ENCODE measurements at places on chromosomes 16 and 17.
A peak's percentile ranks its signal among the peaks of the same experiment; 100 is the strongest.

- DNase-seq = no peak
Observed at GRCh38 chr16:48612611-48613010, 2.6 kb upstream of the N4BP1 start.

DNA sequence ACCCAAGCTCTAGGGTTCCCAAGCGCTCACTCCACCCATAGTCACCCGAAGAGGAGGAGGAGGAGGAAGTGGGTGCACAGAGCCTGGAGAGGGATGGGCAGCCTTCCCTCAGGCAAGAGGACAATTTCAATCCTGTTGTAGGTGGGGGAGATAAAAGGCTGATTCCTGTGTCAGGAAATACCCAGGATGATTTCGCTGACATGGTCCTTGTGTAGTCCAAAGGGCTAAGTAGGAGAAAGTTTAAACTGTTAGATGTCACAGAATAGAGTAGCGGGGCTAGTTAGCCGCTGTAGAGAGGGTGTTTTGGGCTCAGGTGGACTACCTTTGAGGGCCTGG, 1.3 kb upstream of the EXOC7 start:
- DNase-seq = no peak

GRCh38 chr17:28552176-28552999, at the start of gene UNC119:
UNC119 (minus strand) TSS chr17:28552624; CDS start chr17:28552557, 67 bp downstream.
- peak; percentile 56 for DNase-seq

DNA sequence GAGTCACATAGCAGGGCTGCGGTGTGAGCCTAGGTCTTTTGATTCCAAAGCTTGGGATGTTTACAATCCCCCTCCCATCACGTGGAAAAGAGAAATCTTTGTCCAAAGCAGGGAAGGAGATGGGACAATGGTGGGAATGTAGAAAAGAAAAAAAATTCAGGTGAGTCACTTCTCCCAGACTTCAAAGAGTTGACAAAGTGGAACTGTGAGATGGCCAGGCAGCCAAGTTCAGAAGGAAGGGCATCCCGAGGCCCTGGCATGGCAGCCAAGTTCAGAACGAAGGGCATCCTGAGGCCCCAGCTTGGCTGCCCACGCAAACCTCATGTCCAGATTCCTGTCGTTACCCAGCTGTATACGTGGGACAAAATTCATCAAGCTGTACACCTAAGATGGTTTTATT, 47.5 kb downstream of the FOXL1 start:
- no peak for DNase-seq

GRCh38 chr17:43547189-43547550, 1.0 kb upstream of the ETV4 start:
- no peak for DNase-seq

DNA sequence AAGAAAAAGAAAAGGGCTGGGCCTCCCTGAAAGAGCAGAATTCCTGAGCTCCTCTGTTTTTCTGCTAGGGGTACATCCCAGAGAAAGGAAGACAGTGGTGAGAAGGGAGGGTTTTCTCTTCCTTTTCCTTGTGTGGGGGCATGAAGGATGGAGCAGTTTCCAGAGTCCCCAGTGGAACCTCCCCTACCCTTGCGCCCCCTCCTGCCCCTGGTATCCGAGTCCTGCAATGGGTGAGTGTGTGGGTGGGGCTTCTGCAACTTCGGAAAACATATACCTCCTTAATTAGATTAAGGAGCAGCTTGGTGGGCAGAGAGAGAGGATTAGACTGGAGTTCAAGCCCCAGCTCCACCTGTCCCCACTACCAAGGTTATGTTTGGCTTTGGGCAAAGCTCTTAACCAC, 5.4 kb upstream of the GIP start:
- DNase-seq = no peak

DNA sequence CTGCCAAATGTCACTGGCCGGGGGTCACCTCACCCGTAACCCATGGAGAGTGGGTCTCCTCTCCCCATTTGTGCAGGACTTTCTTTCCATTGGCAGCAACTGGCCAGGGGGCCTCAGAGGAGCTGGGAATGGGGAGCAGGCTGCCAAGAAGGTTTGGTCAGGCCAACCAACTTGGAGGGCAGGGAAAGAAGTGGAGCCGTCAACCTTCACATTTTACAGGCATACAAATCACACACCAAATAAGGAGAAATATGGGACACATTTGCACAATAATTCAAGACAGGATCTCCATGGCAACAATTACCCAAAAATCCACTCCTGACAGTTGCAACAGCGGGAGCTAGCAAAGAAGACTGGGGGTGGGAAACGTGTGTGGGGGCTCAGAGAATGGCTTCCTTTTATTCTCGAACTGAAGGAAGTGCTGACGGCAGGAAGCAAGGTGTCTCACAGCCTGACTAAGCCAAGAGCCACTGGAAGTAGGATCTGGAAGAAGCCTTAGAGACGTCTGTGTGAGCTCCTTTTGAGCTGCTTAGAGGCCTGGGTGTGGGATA, 20.9 kb downstream of the RPRML start:
- DNase-seq = no peak

- DNase-seq = no peak
Observed at GRCh38 chr16:67207249-67208091, 8.5 kb downstream of the ELMO3 start.

DNA sequence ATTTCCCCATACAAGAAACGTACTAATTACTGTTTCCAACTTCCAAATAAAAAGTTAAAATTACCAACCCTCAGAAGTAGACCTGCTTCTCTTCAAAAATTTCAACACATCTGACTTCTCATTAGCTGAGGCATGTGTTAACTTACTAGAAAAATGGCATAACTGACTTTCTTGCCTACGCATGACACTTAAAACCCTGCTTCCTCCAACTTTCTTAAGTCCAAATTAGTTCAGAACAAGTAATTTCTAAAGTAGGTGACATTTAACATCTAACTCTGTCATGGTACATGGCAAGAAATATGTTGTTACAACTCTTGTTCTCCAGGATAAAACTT, 6.7 kb downstream of the USP7 start:
- no peak for DNase-seq

GRCh38 chr17:56718515-56718914, 115.2 kb downstream of the C17orf67 start:
- no peak for DNase-seq

DNA sequence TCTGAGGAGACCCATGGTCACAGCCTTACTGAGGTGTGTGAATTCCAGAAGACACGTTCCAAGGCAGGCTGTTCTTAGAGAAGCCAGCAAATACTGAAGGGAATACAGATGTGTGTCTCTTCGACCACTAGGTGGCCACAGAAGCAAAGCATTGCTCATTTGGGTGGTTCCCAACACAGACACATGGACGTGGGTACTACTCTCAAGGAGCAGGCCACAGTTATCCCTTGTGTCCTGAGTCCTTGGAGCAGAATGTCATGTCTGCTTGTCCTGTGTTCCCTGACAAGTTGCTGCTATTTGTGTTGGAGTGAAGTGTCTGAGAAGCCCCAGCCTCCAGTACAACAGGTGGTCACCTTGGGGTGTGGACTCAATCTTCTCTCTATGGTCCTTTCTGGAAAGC, 30.3 kb downstream of the HMOX2 start:
- peak; percentile 24 for DNase-seq

DNA sequence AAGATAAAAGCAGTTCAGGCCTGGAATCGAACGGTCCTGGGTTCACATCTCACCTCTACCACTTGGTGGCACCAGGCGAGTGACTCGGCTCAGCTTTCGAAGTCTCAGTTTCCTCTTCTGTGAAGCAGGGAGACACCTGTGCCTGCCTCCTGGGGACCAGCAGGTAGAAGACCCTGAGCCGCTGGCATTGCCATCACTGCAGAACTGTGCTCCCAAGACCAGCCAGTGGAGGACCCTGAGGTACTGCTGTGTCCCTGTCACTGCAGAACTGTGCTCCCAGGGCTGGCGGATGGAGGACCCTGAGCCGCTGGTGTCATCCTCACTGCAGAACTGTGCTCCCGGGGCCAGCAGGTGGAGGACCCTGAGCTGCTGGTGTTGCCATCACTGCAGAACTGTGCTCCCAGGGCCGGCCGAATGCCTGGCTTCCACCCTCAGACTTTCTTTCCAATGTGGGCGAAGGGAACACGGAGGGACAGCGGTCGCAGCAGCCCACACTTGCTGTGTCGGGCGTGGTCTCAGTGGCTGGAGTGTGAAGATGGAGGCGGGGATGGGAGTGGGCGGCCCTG, 8.7 kb upstream of the SLC7A5 start:
- no peak for DNase-seq

GRCh38 chr16:60031740-60032139, 1297.6 kb upstream of the GOT2 start:
- no peak for DNase-seq

- no peak for DNase-seq
Observed at GRCh38 chr16:81841722-81842121, 62.6 kb downstream of the PLCG2 start.

DNA sequence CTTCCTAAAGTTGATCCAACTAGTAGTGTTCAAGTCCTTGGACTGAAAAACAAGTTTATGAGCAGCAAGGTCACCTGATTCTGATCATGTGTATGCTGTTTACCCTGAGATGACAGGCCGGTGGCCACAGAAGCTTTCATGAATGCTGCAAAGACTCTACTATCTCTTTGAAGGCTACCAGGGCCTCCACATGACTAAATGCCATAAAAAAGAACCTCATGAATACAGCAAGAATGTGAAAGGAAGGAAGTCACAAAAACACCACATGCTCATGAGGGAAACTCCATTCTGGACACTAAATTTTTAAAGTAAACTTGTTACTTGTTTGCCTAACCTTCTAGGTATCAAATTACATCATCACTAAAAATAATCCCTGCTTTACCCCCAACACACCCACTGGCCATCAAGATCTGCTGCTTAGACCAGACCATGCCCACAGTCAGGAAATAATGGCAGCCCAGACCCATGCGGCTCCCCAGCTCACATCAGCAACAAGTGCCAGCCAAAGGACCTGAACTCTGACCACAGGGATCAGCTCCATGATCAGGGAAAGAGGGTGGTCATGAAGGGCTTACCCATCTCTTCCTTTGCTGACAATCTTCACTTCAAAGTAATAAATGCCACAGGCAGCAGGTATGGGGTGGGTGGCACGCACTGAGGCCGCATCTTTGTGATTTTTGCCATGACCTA, 1.4 kb downstream of the RANBP10 start:
- DNase-seq = no peak

DNA sequence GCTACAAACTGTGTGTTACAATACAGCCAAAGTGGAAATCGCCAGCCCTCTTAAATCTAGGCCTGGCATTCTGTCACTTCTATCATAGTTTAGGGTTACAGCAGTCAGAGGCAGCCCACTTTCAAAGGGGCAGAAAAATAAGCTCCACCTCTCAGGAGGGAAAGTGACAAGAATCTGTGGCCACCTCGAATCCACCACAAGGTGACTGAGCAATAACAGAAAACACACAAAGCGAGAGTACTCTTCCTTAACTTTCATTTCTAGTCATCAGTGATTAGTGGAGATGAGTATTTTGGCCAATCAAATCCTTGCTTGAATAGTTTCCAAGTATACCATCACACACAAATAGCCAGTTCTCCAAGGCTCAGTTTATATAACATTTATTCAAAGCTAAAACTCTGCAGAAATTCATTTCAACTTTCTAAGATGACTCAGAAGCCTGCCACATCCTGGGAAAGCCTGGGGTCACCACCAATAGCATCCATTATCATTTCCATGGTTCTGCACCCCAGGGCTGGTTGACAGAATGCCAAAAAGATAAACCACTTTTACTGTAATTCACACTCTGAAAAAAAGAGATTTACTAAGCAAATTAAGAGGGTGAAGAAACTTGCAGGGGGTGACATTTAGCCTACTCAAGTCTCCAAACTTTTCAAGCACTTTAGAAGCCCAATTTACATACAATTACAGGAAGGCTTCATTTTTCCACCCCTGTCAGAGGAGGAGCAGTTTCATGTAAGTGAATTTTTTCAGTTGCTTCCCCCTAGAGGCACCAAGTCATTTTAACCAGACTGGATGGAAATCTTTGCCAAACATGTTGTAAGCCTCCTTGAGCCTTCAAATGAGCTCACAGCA, 66.8 kb downstream of the SALL1 start:
- no peak for DNase-seq

DNA sequence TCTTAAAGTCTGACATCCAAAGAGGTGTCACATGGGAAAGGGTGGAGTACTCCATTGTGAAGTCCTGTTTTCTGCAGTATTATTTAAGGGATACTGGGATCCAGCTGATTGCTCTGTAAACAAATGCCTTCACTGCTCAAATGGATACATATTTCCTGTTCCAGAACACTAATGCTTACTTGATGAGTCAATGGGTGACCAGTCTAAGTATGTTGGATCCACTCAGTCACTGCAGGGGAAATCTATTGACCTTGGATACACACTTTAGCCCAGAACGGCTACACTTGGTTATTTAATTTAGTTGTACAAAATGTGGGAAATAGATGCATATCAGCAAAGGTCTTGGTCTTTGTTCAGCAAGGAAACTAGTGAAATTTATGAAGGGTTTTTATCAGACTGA, 261.4 kb downstream of the MAP2K4 start:
- no peak for DNase-seq

GRCh38 chr17:59783221-59784047, 76.0 kb downstream of the VMP1 start:
- no peak for DNase-seq

- no peak for DNase-seq
Observed at GRCh38 chr16:9091867-9092281, 430 bp downstream of the HAPSTR1 start.

GRCh38 chr16:15041271-15042004, 14.4 kb downstream of the NTAN1 start:
- no peak for DNase-seq

GRCh38 chr17:2792366-2793169, 3.7 kb upstream of the RAP1GAP2 start:
- no peak for DNase-seq

DNA sequence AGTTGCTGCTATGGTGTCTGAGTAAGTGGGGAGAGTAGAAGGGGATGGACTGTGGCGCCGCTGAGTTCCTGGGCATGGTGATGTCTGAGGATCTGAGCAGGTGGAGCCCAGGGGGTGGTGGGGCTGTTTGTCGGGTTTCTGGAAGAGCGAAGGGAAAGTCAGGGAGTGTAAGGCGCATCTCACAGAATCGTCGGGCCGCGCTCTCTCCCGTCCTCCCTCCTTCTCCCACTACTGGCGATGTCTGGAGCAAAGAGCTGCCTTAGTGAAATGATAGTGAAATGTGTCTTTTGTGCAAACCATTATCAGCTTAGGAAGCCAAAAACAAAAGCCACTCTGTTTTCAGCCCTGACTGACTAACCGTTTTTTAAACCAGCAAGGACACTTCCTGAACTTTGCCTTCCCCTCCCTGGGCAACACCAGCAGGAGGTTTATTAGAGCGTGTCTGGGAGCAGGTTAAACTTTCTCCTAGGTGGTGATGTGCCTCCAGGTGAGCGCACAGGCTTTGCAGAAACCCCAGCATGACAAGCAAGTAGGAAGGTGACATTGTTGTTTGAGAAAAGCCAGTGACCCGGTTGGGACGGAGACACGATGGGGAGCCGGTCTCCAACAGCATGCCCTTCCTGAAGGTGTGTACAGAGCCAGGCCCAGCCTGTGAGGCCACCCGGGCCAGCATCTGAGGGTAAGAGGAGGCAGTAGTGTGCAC, 49.1 kb downstream of the RAB11FIP3 start:
- DNase-seq = no peak

- no peak for DNase-seq
Observed at GRCh38 chr17:72409405-72410002, 288.7 kb downstream of the SOX9 start.
